ENCODE measurements at places on chromosomes 2 and 18.

- no peak for DNase-seq
Measured at GRCh38 chr2:82478641-82479040, 1980.4 kb downstream of the SUCLG1 start.

DNA sequence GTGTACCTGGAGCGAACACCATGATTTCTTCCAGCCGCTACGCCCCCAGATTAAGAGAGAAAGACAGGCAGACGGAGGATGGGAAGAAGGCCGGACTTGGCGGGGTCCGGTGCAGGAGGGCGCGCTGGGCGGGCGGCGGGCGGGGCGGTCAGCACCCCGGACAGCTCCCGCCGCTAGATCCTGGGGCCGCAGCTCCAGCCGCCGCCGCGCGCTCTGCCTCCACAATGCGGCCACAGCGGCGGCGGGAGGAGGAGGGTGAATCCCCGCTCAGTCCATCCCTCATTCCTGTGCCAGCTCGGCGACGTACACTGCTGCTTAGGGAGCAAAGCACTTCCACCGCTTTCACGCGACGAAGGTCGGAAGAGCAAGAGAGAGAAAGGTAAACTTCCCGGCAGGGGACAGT, at the start of gene AKAIN1:
AKAIN1 (minus strand) TSS at position 226 of the 403 bp plus-strand sequence; CDS start at position 22, 204 bp downstream.
- no peak for DNase-seq

DNA sequence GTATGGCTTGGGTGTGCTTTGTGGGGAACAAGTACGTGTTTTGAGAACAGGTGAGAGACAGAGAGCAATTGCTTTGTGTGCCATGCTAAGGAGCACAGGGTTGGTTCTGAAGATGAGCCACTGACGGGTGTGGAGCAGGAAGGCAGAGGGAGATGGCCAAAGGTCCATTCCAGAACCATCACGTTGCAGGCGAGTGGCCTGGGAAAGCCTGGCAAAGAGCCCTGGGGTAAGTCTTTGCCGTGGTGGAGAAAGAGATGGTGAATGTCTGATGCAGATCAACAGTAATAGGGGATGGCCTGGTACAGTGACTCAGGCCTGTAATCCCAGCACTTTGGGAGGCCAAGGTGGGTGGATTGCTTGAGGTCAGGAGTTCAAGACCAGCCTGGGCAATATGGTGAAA, 93.5 kb upstream of the ZNF521 start:
- DNase-seq: no peak

GRCh38 chr2:37602040-37602439, 69.4 kb downstream of the CDC42EP3 start:
- DNase-seq: no peak

All from NCI-H1092 treated with DMSO at 0.1 percent for 48 hours (cell line).